Lower lobe of right lung (tissue), 2 donors: ENCODE measurements at places on chromosomes 11 and 22. TPM values are rescaled to one million over a fixed set of nuclear protein-coding genes. Genes with fewer than 3 reads are reported as not detected.
A peak's percentile ranks its signal among the peaks of the same experiment; 100 is the strongest.

GRCh38 chr22:26737262-26737661 lies 79.9 kb downstream of the MIAT start:
- no peaks in the 10 kb centered on the region for H3K27me3 ChIP-seq
- no peak overlapping the region for H3K27ac ChIP-seq
- DNase-seq, result no peak
- no peaks in the 10 kb centered on the region for H3K4me1 ChIP-seq
- H3K4me3 ChIP-seq, result no peak overlapping the region

DNA sequence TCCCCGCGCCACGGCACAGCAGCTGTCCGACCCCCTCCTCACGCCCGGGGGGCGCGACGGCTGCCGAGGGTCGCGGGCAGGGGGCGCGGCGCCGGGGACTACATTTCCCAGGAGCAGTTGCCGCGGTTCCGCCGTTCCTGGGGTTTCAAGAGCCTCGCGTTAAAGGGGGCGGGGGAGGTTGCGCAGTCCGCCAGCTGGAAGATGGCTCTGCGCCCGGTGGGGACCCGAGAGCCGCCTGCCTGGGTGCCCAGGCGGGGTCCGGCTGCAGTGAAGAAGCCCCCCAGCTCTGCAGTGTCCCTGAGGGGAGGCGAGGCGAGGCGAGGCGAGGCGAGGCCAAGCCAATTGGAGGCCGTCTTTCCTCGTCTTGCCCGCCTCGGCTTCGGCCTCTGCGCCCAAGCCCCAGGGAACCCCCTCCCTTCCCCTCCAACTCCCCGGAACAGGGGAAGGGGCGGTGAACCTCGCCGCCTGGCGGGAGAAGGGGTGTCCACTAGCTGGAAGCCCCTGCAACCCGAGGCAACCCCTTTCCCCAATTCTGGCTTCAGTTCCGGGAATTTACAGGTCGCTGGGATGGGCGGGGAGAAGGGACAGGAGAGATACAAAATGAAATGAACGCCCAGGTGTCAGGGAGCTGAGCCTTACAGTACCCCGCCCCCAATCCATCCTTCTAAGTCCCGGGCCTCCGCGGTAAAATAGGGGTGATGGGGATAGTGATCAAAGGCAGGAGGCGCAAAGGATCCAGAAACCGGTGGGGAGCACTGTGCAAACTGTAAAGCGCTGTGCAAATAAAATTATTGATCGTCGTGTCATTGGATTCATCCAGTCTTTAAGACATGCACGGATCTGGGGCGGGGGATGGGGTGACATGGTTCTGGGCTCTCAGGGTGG lies 5.2 kb upstream of the GCAT start:
- peak overlapping the region; percentile 72 for H3K27ac ChIP-seq
- H3K4me3 ChIP-seq, result peak overlapping the region; percentile 73
- H3K27me3 ChIP-seq, result no peaks in the 10 kb centered on the region
- no peaks in the 10 kb centered on the region for H3K36me3 ChIP-seq

DNA sequence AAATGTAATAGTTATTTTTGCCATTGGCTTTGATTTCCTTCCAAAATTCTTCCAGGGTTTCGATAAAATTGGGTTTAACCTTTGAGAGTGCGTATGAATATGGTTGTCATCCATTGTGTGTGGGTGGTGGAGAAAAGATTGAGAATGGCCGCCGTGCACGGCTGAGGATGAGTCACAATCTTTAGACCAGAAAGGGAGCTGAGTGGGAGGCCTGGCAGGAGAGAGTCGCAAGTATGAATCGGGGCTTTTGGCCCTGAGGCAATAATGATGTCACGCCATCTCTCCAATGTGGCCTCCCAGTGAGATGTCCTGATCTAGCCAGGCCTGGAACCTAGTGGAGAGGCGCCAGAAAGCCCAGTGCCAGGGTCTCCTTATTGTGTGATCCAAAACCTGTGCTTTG lies 33.1 kb upstream of the SMPD1 start:
- DNase-seq, result no peak
- no peak overlapping the region for H3K27ac ChIP-seq
- H3K36me3 ChIP-seq, result no peaks in the 10 kb centered on the region
- H3K27me3 ChIP-seq, result no peaks in the 10 kb centered on the region
- H3K4me1 ChIP-seq, result no peaks in the 10 kb centered on the region
- no peak overlapping the region for H3K4me3 ChIP-seq

DNA sequence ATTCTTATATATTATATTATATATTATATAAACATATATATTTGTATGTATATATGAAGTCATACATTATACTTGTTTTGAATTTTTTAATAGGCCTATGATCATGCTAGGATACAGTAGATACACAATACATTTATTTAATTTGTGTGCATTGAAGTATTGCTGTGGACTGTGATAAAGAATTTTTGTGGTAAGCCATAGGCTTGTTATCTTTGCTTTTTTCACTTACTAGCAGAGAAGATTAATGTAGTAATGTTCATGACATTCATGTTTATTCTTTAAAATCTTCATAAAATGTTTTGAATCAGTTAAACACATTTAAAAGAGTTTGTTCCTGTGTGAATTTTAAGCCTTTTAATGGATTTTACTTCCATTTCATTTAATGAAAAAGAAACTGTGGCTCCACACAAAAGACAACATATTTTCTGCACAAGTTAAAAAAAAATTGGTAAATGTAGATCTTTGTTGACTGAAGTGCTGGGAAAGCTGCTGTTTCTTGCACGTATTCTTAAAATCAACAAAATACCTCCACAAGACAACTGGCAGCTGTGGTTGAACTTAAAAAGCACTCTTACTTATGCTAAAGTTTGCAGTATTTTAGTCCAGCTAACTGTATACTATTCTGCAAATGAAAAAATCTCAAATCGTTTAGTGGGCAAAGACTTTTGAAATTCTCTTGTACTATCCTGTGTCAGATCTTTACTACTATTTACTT lies 156.2 kb downstream of the TMEM135 start:
- H3K36me3 ChIP-seq, result no peaks in the 10 kb centered on the region
- no peak overlapping the region for H3K4me3 ChIP-seq
- H3K27me3 ChIP-seq, result no peaks in the 10 kb centered on the region
- no peaks in the 10 kb centered on the region for H3K4me1 ChIP-seq
- H3K27ac ChIP-seq, result no peak overlapping the region

DNA sequence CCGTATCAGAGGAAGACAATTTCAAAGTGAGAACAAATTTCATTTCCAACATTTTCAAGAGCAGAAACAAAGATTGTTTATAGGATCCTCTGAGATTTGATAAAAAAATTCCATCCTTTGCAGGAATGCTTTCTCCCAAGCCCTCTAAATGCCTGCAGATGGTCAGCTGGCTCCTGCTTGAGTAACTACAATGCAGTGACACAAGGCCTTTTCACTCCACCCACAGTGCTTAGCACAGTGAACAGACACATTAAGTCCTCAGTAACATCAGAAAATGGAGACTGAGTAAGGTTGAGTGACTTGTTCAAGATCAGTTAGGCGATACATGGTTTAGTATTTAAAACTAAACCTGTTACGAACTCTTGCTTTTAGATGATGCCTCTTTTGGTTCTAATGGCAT lies 527.1 kb upstream of the CCDC90B start:
- no peak for DNase-seq
- H3K4me3 ChIP-seq, result no peak overlapping the region
- H3K4me1 ChIP-seq, result no peaks in the 10 kb centered on the region
- no peaks in the 10 kb centered on the region for H3K27me3 ChIP-seq
- no peaks in the 10 kb centered on the region for H3K36me3 ChIP-seq

DNA sequence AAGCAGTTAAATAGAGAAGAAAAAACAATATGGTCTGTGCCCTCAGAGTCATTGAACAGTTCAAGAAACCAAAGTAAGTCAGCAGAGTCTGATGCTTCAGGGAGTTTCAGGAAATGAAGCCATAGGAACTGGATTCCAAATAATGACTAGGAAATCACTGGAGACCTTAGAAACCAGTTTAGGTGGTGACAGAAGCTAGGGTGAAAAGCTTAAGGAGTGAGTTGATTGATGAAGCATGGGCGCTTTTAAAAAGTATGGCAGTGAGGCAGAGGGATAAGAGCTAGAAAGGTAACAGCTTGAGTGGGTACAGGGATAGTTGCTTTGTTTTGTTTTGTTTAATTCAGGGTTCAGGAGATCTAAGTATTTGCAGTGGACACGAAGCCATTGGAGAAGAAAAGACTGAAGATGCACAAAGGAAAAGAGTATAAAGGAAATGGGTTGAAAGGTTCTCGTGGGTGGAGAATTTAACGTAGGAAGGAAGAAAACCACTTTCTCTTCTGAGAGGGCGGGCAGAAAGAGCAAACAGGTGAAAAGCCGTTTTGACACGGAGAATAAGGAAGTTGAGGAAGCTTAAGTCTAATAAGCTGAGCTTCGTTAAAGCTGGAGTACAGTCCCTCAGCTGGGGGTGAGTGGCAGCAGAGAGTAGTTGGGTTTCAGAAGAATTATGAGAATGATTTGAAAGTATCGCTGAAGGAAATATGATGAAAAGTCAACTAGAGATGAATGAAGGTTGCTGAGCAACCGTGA lies 14.8 kb downstream of the SGSM3 start:
- no peaks in the 10 kb centered on the region for H3K36me3 ChIP-seq
- H3K27ac ChIP-seq, result peak overlapping the region; percentile 42
- peaks cover 8% of the 10 kb centered on the region for H3K4me1 ChIP-seq
- no peak overlapping the region for H3K4me3 ChIP-seq
- H3K27me3 ChIP-seq, result no peaks in the 10 kb centered on the region

- H3K27me3 ChIP-seq, result no peaks in the 10 kb centered on the region
- DNase-seq, result no peak
- no peaks in the 10 kb centered on the region for H3K36me3 ChIP-seq
- H3K27ac ChIP-seq, result peak overlapping the region; percentile 85
Measured at GRCh38 chr11:96337541-96338431, 5.2 kb downstream of the MAML2 start.

DNA sequence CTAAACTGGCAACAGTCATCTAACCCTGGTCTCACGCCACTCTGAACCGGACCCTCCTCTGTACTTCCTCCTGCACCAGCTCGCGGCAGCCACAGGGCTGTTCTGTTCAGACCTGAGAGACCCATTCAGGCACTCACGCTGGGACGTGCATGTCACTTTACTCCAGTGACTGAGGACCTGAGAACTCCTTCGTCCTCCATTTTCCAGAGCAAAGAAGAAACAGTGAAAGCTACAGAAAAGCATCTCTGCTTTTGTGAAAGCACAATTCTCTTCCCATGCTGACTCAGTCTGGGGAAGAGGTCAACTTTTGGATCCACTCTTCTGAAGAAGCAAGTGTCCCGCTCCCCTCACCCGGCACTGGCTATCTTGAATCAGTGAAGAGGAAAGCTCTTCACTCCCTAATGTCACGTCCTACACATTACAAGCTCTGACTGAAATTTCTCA lies 24.5 kb downstream of the PISD start:
- peaks cover 23% of the 10 kb centered on the region for H3K4me1 ChIP-seq
- H3K36me3 ChIP-seq, result peaks cover 6% of the 10 kb centered on the region
- peak overlapping the region; percentile 84 for H3K27ac ChIP-seq
- H3K4me3 ChIP-seq, result peak overlapping the region; percentile 51
- H3K27me3 ChIP-seq, result no peaks in the 10 kb centered on the region

- no peak overlapping the region for H3K4me3 ChIP-seq
- no peak overlapping the region for H3K27ac ChIP-seq
- peaks cover 20% of the 10 kb centered on the region for H3K36me3 ChIP-seq
- no peaks in the 10 kb centered on the region for H3K27me3 ChIP-seq
Measured at GRCh38 chr22:31569126-31569525, 72.8 kb downstream of the SFI1 start.

GRCh38 chr11:13772223-13773046 lies 104.0 kb downstream of the FAR1 start:
- no peaks in the 10 kb centered on the region for H3K27me3 ChIP-seq
- no peak for DNase-seq
- no peak overlapping the region for H3K27ac ChIP-seq
- H3K36me3 ChIP-seq, result no peaks in the 10 kb centered on the region

DNA sequence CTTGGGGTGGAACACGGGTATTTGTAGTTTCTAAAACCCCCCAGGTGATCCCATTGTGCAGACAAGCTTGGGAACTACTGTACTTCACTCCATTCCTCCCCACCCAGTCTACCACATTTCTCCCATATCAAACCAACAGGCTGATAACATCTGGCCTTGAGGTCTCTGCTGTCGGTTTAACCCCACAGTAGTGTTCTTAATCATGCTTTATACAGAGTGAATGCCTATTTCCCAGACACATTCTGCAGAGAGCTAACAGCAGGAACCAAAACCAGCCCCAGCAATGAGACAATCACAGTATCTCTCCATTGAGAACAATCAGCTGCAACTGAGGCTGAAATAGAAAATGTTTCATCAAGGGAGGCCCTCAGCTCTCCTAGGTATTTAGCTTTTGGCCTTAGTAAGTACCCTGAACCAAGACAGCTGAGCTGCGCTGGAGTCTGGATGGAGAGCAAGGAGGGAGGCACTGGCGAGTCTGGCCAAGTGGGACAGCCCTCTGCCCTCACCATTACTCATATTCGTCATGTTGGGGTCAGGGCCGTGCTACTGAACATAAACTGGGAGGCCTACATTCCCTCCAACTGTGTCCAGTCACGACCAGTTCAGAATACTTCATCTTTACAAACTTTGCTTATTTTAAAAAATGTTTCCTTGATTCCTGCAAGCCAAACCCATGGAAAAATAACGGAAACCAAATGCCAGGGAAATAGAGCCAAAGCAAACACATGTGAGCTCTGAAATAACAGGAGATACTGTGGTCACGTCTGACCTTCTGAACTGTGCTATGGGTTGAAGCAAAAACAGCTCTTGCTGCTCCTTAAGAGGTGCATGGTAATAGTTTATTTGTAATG lies 81.0 kb downstream of the CCDC34 start:
- no peaks in the 10 kb centered on the region for H3K36me3 ChIP-seq
- H3K27me3 ChIP-seq, result no peaks in the 10 kb centered on the region
- H3K4me3 ChIP-seq, result no peak overlapping the region
- H3K27ac ChIP-seq, result no peak overlapping the region
- H3K4me1 ChIP-seq, result no peaks in the 10 kb centered on the region

DNA sequence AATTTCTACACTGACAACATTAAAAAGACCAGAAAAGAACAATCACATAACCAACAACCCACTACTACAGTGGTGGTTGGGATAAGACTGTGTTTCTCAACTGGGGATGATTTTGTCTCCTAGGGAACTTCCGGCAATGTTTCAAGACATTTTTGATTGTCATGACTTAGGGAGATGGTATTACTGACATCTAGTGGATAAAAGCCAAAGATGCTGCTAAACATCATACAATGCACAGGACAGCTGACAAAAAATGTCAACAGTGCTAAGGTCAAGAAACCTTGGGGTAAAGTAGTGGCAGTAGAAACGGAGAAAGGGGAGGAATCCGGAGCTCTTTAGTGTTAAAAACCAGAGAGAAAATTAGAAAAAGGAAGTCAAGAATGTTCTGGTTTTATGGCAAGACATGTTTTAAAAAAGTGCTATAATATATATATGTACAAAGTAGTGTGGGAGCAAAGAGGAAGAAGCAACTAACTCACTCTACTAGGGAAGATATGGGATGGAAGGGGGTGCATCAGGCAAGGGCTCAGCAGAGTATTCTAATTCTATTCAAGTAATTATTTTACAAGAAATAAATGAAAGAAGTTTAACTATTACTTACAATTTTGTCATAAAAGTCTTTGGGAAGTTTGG lies 37.2 kb downstream of the CKAP5 start:
- DNase-seq, result no peak
- no peak overlapping the region for H3K27ac ChIP-seq
- no peaks in the 10 kb centered on the region for H3K4me1 ChIP-seq
- no peaks in the 10 kb centered on the region for H3K27me3 ChIP-seq

GRCh38 chr11:80186692-80187091 lies 745.9 kb upstream of the TENM4 start:
- H3K27me3 ChIP-seq, result no peaks in the 10 kb centered on the region
- no peak overlapping the region for H3K27ac ChIP-seq
- H3K4me1 ChIP-seq, result no peaks in the 10 kb centered on the region
- no peaks in the 10 kb centered on the region for H3K36me3 ChIP-seq
- H3K4me3 ChIP-seq, result no peak overlapping the region

Gene PRODH
- total RNA-seq, result 33.9 TPM

Gene SPTBN2
- 6.4 TPM for total RNA-seq

Gene CARD18
- not detected for total RNA-seq

Gene PRR5L
- 24.9 TPM for total RNA-seq

Gene FLRT1
- total RNA-seq, result not detected

Gene ISX
- not detected for total RNA-seq
